ENCODE measurements at places on chromosomes 13 and 19.

GRCh38 chr19:52453324-52454094 is at the start of gene ZNF578:
ZNF578 (plus strand) TSS chr19:52453553; CDS start chr19:52501846, 48,293 bp downstream.
- peak; percentile 32 for DNase-seq

GRCh38 chr19:805166-805551 is 7.9 kb downstream of the PTBP1 start:
- DNase-seq, result no peak

DNA sequence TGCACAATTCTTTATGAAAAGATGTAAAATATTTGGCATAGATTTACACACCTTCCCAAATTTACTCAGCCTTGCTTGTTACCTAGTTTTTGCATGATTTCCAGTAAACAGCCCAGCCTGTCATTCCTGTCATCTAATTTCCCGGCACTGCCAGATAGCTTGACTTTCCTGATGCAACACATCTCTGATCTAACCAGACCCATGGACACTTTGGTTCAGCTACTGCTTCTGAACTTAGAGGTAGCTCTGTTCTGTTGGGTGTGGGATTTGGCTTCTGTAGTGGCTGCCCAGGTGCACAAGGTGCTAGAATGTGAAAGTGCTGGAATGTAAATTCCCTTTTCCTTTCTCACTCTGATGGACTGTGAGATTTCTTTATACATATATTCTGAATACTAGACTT is 1033.5 kb downstream of the SLITRK1 start:
- DNase-seq, result no peak

- no peak for DNase-seq
Observed at GRCh38 chr19:18939922-18940768, 872 bp downstream of the HOMER3 start.

DNA sequence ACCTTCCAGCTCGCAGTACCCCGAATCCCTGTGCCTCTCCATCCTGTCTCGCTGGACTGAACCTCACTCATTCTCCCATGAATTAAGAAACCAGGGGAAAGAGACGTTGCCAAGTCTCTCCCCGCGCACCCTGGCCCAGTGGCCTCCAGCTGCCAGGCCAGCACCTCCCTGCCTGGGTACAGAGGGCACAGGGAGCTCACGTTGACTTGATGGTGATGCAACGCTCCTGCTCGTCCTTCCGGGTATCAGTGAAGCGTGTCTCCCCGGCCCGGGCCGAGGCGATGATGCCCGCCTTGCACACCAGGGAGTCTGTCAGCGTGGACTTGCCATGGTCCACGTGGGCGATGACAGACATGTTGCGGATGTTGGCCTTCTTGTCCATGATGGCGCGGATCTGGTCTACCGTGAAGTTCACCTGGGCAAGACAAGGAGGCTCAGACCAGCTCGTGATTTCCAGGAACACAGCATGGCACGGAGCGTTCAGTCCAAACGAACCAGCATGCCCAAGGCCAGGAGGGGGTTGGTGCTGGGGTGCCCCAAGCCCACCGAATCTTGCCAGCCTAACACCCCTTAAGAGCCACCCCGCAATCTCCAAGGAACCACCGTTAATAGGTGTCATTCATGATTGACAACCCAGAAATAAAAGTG is 1.2 kb downstream of the EEF2 start:
- DNase-seq, result no peak

DNA sequence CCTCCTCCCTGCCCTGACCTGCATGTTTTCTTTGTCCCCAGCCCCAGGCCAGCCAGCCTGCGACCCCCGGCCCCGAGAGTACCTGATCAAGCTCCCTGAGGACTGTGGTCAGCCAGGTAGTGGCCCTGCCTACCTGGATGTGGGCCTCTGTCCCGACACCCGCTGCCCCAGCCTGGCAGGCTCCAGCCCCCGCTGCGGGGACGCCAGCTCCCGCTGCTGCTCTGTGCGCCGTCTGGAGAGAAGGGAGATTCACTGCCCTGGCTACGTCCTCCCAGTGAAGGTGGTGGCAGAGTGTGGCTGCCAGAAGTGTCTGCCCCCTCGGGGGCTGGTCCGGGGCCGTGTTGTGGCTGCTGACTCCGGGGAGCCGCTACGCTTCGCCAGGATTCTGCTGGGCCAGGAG is 5.6 kb downstream of the CILP2 start:
- no peak for DNase-seq

DNA sequence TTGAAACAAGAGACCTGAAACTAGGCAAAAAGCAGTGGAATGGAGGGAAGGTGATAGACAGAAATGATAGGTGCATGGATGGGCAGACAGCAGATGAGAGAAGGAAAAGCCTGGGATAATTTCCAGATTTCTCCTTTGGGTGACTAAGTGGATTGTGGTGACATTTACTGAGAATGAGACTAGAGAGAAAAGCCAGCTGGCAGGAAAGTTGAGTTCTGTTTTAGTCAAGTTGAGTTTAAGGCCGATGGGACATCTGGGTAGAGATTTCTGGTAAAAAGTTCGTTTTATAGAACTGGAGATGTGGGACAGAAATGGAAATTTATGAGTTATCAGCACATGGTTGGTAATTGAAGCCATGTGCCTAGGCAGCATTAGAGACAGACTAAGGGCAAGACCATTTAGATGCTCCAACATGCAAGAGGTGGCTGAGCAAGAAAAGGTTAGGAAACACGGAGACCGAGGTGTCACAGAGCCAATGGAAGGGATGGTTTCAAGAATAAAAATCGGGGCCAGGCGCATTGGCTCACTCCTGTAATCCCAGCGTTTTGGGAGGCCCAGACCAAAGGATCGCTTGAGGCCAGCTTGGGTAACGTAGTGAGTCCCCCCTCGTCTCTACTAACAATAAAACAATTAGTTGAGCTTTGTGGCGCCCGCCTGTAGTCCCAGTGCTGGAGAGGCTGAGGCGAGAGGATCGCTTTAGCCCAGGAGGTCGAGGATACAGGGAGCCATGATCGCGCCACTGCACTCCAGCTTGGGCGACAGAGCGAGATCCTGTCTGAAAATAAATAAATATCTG is 9.6 kb upstream of the DGKH start:
- no peak for DNase-seq

DNA sequence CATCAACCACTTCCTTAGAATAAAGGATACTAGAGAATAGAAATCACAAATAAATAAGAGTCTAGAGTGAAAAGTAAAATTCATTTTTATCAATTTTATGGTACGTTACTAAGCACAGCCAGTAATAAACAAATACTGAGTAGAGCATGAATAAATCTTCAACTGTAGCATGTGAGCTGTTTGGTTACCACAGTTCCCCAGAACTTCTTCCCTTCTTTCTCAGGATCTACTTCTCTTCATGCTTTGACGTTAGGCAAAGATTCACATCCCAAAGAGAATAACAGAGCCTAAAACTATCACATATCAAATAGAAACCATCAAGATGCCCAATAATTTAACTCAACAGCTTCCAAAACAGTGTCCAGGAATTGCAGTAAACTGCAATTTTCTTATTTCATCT is 7.4 kb downstream of the RUBCNL start:
- no peak for DNase-seq

DNA sequence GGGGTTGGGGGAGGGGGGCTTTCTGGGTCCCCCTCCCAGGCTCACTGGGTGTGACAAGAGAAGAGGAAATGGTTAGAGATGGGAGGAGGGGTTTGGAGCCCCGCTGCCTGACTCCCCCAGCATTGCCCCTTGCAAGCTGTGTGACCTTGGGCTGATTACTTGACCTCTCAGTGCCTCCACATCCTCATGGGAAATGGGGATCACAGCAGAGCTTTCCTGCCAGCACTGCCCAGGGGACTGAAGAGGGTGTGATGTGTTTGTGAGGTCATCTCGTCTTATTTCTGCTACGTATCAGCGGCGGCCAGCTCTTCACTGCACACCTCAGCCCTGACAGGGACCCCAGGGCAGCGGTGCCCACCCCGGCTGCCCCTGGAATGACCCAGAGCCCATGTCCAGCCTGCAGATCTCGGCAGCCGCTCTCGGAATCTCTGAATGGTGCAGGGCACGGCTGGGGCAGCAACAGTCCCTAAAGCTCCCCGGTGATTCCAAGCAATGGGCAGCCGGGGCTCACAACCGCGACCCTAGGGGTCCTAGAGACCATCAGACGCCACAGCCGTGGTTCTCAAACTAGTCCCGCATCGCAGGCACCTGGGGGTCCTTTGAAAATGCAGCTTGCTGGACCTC is 8.4 kb downstream of the PNMA8B start:
- DNase-seq, result no peak

DNA sequence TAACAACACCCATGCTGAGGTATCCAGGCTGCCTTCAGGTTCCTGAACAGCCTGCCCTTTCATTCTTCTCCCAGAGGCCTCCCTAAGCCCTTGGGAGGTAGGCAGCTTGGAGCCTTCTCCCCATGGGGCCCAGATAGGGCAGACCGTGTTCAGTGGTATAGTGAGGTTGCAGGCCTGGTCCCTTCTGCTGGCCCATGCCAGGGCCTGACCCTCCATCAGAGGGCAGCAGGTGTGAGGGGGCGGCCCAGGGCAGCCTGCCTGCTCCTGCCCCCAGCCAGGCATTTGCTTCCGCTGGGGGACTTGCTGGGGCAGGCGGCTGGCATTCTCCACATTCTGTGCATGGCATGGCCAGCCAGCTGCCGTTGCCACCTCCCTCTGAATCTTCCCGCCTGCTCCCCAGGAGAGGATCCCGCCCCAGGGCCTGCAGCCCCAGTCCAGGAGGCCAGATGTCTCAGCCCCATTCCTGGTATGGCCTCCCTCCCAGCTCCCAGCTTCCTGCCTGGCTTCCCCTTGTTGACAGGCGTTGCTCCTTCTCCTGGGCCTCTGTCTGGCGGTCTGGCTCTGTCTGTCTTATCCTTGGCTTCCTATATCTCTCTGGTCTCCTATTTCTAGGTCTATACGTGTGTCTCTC is 8.9 kb downstream of the CIC start:
- DNase-seq, result no peak

All from stimulated activated CD8-positive, alpha-beta memory T cell treated with anti-CD3 and anti-CD28 coated beads, Interleukin-15, amount 100 ng/mL, for 1 hour (primary cell).